Stimulated activated CD8-positive, alpha-beta memory T cell treated with anti-CD3 and anti-CD28 coated beads, Interleukin-7, amount 100 ng/mL, for 4 hours (primary cell): ENCODE measurements at places on chromosomes 4 and X.

DNA sequence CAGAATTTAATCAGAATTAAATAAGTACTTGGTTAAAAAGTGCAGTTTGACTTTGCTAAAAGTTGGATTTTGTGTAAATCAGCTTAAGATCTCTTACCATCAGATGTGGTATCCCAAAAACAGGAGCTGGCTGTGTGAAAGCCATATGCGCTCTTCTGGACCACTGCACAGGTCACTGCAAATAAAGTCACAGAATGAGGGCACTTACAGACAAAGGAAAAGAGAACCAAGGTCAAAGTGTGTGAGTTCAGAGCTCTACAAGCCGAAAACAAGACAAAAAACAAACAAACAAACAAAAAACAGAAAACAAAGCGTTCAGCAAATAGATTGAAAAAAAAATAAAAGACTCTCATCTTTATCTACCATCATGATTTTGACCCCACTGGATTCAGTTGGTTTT lies 6.4 kb downstream of the DYNLT3 start:
- no peak for DNase-seq

DNA sequence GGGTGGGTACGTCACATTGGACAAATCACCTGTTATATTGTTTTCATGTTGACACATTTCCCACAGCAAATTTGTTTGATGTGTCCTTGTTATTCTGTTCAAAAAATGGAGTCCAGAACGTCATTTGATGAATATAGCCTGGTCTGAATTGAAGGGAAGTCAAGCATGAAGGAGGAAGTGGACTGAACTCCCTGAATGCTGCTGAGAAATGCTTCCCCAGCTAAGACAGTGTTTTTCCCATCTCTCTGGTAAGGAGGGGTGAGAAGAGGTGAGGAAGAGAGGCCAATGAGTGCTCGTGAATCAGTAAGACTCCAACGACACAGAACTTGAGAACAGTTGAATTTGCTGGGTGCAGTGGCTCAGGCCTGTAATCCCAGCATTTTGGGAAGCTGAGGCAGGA lies 127.4 kb downstream of the RBM47 start:
- no peak for DNase-seq

GRCh38 chrX:19731307-19731820 lies 156.0 kb downstream of the SH3KBP1 start:
- DNase-seq, result no peak

GRCh38 chrX:30824275-30824674 lies 64.8 kb downstream of the TAB3 start:
- DNase-seq, result no peak

- no peak for DNase-seq
Observed at GRCh38 chrX:31653422-31653821, 581.6 kb upstream of the FTHL17 start.

DNA sequence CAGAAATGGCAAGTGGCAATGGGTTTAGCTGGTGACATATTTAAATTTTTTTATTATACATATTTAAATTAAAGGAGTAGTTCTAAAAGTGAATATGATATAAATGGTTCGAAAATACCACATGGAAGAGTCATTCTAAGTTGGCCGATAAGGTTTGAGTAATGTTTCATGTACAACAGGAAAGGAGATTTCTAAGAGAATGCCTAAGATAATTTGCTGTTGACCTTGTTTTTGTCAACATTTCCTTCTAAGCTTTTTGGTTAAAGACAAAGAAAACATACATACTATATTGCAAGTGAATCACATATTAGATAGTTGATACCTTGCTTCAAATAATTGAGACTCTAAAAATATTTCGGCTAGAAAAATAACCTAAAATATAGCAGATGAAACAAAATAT lies 526.6 kb upstream of the SLIT2 start:
- no peak for DNase-seq

DNA sequence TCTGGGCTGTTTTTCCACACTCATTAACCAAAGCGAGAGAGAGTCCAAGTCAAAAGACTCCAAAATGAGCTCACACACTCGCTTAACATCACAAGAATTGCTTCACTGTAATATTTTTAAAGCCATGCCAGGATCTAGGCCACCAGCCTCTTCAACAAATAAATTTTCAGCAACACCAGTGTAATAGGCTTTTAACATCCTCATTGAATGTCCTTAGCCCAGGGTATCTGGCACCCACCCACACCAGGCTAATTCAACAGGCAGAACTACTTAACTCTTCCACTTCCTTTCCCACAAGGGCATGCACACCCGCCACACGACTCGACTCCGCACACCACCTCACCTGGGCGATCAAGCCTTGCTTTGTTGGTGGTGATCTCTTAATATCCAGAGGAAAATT lies 34.2 kb downstream of the FAT1 start:
- no peak for DNase-seq

- DNase-seq, result no peak
Observed at GRCh38 chr4:80751200-80751599, 279.3 kb upstream of the BMP3 start.

- no peak for DNase-seq
Observed at GRCh38 chrX:130263016-130263415, 5.7 kb downstream of the ZNF280C start.

DNA sequence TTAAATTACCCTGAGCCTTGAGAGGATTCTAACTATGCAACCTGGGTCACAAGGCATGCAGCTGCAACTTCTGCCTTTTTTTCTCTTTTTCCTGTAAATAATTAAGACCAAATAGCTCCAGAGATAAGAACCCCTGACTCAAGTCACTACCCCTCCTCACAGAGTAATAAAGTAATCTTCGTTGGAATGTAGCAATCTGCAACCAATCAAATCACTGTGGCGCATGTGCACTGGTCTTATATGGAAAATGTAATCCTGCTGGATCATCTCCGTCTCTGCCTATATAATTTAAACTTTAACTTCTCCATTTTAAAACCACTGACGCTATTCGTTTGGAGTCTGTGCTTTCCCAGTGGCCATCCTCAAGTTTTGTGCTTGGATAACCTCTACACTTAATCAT lies 6.1 kb upstream of the EFHC2 start:
- DNase-seq, result no peak

DNA sequence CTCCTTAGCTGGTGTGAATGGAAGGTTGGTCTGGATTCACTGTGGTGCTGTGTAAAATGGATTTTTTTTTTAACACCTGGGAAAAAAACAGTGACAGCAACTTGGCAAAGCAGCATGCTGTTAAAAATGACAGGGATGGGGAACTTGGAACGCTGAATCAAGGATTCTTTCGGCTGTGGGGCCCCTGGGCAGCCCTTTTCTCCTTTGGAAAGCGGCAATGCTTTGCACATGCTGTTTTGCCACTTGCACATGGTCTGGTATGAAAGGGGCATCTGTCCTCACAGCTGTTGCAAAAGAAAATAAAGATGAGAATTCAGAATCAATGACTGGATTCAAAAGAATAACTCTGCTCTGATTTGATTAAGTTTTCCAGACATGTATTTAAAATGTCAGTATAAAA lies 10.7 kb upstream of the PIGA start:
- no peak for DNase-seq

- no peak for DNase-seq
Observed at GRCh38 chr4:3452376-3452775, 10.6 kb downstream of the HGFAC start.

DNA sequence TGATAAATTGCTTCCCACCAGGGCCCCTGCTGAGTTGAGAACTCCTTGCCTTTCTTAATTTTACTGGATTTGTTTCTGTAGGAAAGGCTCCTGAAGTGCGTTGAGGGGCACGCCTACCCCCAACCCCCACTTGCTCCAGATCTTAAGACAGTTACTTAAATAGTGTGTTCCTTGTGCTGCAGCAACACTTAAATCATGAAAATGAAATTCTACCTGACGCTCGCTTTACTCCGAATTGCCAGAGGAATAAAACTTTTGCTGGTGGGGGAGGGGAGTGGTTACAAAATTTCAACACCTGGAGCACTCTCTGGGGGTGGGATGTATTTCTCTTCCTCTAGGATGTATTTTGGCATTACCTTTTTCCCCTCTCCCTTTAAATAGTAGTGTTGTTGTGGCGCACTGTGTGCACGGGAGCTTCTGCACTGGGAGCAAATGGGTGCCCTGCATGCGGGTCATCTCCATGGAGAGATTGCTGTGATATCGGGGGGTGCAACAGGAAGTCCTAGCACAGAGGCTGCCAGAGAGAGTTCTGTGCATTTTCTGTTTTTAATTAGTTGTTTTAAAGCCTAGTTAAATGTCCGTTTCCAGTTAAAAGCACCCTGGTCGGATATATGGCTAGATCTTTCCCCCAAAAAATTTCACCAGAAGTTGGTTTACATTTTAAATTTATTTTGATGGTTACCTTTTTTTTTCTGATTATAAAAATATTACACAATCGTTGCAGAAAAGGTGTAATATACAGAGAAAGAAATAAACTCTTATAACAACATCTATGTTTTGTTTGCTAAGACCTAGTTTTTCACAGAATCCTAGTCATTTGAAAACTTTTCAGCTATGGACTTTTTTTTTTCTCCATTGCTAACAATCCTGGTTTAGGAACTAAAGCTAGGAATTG lies 207.7 kb downstream of the SOWAHB start:
- DNase-seq, result no peak

DNA sequence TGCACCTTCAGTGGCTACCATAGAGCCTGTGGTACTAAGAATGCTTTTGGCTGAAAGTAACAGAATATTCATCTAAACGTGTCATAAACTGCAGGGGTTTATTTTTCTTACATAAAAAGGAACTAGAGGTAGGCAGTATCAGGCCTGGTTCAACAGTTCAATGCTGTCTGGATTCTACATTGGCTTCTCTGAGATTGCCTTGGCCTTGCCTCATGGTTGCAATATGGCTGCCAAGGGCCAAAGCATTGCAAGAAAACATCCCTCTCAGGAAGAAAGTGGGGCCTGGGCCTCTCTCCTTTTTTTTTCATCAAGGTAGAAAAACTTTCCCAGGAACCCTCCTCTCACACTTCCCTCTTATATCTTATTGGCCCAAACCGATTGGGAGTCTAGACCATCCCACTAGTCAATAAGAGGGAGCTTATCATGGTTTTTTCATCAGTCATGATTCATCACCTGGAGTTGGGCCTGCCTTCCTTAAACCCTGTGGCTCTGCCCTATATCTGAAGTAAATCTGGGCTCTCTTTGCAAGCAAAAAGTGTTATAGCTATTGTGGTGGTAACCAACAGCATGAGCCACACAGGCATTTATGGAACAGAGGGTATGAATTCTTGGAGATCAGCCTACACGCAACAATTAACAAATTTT lies 1.8 kb upstream of the DOCK11 start:
- DNase-seq, result no peak

- no peak for DNase-seq
Observed at GRCh38 chr4:98611677-98612317, 46.6 kb downstream of the TSPAN5 start.

DNA sequence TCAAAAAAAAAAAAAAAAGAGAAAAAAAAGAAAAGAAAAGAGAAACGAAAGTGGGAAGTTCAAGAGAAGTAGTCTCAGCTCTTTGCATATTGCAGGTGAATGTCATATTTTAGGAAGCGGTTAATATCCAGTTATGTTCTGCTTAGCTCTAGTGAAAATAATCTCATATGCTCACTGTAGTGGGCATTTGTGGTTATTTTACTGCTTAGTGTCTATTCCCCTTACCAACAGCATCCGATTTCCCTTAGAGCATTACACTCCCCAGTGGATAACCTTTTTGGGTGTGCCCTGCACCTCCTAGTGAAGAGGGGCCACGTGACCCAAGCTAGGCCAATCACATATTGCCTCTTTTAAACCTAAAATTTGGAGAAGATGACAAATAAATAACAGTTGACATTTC lies 111.2 kb upstream of the ZNF827 start:
- no peak for DNase-seq

DNA sequence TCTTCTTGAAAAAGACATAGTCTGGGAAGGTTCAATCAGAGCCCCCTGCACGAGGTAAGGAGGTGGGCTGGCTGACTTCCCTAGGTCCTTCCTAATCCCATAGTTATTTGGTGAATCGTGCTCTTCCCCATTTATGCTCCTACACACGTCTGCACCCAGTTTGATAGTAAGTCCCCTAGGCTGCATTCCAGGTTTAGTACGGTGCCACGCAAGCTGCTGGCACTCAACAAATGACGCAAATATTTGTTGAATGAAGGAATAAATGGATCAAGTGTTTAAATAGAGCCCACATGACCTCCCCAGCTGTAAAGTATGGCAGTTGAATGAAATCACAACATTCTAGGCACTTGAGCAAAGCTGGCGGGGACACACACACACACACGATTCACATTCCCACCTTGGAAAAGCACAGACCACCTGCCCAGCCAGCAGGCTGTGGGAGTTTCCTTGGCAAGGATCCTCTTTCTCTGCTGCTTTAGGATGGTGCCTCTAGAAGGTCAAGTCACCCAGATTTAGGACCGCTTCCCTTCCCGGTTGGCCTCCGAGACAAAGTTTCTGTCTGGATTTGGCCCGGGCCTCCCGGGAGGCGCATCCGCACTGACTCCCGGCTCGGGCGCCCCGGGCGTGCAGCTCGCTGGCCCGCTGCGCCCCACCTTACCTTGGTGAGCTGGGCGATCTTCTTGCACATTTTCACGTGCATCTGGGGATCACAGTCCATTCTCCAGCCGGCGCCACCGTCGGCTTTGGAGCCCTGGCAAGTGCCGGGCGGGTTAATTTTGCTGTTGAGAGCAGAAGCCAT lies 721 bp downstream of the FAM184B start:
- DNase-seq, result no peak

DNA sequence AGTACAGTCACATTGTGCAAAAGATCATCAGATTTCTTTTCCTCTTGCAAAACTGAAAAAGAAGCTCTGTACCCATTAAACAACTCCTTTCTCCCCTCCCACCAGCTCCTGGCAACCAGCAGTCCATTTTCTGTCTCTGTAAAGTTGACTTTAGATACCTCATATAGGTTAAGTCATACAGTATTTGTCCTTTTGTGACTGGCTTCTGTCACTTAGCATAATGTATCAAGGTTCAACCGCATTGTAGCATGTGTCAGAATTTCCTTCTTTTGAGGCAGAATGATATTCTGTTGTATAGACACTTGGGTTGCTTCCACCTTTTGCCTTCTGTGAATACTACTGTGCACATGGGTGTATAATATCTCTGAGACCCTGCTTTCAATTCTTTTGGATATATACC lies 121.8 kb downstream of the SH3KBP1 start:
- DNase-seq, result no peak

DNA sequence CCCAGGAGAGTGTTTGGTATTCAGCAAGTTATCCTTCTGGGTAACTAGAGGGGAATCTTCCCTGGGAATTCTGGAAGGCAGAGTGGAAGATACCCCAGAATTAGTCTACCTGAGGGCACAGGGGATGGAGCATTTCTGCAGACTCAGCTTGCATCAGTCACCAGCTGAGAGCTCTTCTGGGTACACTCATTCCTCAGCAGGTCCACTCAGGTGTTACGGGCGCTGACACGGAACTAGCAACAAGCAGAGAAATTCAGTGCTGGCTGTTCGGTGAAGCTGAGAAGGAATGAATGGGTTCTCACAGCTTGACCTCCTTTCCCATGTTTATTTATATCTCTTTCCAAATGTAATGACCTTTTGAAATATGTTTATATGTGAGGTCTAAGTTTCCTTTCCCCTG lies 106.0 kb upstream of the PNPLA4 start:
- no peak for DNase-seq

GRCh38 chr4:1403177-1403583 lies 3.1 kb downstream of the NKX1-1 start:
- DNase-seq, result no peak
